ENCODE measurements at places on chromosomes 1 and 21.

- DNase-seq = no peak
These were observed 61.3 kb upstream of the BACH1 start for GRCh38 chr21:29237110-29238052.

DNA sequence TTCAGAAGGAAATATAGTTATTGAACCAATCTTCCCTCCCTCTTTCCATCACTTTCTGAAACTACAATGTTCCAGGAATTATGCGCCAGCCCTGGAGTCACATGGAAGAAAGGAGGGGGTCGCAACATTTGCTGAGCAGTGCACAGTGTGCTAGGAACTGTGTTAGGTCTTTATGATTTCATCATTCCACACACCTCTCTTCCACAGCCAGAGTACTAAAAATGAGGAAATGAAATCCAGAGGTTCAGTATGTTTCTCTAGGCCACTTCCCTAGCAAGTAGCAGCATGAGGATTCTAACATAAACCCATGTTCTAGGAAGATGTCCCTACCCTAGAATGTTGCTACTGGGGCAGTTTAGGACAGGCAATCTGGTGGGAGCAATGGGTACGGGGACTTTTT, 158.1 kb downstream of the SLC45A1 start:
- DNase-seq = no peak

GRCh38 chr21:46386734-46387088, 62.8 kb downstream of the PCNT start:
- no peak for DNase-seq

GRCh38 chr1:221263831-221264767, 384.9 kb downstream of the HLX start:
- DNase-seq = peak; percentile 6

DNA sequence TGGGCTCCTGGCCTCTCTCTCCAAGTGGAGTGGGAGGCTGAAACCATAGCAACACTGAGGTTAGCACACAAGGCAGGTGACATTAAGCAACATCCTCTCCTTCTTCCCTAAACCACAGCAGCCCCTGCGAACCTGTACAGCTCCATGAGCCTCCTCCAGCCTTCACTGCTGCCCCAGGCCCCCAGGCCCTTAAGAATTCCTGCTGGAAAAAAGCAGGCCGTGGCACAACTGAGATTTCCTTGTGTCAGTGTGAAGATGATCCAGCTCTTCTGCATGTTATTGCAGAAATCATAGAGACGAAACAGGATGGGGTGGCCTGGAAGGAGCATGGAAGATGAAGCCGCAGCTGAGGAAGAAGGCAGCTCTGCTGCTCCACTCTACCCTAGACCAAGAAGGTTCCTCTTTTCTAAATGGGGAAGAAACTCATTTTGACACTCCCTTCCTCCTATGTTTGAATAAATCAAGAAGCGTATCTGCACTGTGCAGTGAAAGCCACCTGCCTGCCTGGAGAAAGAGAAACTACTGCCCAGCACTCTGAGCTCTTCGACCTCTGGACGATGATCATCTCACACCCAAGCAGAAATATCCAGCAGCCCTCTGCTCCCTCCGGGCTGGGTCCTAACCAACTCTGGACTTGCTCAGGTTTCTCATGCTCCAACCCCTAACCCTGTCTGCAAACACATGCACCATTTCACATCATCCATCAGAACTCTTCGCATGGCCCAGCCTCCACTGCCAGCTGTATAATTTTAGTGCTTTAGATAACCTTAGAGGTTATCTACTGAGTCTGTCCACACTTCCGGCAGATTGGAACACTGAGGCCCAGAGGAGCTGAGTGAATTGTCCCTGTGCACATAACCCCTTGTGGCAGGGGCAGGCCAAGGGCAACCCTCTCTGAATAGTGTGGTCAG, 20.7 kb downstream of the SH3BP5L start:
- DNase-seq = no peak

GRCh38 chr1:3881193-3881480, 18.9 kb downstream of the C1orf174 start:
- no peak for DNase-seq

GRCh38 chr1:64097859-64098258, 105.6 kb upstream of the UBE2U start:
- DNase-seq = peak; percentile 23

DNA sequence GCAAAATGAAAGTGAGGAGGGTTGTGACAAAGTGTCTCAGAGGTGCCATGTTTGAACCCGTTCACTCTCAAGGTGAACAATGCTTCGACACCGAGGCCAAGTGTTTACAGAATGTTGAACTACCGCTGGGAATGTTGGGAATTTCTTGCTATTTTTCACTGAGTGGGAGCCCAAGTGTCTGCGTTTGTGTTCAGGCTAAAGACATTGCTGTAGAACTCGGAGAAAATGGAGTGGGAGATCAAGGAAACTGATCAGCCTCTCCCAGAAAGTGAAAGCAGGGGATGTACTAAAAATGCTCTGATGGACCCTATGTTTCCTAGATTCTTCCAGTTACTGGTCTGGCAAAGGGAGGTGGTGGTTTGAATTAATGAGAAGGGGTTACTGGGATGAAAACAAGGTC, 207.5 kb downstream of the BACH1 start:
- DNase-seq = no peak

GRCh38 chr1:113846391-113847035, 25.0 kb downstream of the PTPN22 start:
- DNase-seq = no peak

DNA sequence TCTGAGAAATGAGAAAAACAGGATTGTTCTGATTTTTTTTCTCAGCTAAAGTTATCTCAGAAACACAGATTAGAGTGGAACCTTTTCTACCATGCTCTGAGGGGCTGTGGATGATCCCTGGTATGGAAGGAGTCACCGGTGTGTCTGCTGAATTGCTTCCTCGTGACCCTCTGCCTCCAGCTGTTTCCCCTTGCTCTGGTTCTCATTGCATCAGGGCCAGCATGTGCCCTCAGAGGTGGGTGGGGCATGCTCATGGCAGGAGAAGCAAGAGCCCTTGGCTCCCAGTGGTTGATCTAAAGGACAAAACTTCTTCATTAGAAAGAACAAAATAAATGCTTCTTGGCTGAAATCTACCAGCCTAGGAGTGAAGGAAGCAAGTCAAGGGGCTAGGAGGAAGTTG, 183.2 kb upstream of the HMCN1 start:
- DNase-seq = no peak

GRCh38 chr1:219159946-219160645, 13.6 kb upstream of the LYPLAL1 start:
- no peak for DNase-seq

DNA sequence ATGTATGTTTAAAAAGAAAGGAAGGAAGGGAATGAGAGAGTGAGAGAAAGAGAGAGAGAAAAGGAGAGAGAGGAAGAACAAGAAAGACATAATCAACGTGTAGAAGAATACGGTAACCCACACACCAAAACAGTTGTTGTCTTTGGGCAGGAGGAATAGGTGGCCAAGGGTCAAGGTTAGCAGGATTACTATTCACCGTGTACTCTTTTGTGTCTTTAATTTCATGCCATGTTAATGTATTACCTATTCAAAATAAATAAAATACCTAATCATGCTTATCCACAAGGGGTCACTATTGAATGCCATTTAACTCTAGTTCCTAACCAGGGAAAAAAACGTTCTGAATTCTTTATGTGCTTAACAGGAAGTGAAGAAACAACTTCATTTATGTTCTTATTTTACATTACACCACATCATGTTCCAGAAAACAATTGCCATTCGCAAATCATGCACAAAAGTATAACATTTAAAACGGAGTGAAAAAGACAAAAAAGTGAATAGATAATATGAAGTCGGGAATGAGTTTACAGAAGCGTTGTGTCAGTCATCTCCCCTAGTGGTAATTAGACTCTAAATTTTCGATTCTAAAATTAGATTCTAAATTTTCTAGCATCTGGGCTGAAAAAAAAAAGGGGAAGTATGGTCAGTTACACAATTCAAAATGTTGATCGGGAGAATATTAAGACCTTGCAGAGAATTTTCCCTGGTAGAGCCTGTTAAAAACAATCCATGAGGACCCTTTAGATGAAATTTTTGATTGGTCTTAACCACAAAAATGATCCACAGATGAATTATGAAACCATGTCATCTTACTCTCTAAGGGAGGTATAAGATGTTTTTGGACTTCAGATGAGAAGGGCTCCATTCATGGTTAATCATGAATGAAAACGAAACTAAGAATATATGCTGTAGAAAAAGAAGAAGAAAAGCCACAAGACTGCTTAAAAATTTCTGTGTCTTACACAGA, 700 bp upstream of the KMO start:
- DNase-seq = peak; percentile 4

- no peak for DNase-seq
These were observed 5.6 kb upstream of the XKR8 start for GRCh38 chr1:27954186-27954585.

DNA sequence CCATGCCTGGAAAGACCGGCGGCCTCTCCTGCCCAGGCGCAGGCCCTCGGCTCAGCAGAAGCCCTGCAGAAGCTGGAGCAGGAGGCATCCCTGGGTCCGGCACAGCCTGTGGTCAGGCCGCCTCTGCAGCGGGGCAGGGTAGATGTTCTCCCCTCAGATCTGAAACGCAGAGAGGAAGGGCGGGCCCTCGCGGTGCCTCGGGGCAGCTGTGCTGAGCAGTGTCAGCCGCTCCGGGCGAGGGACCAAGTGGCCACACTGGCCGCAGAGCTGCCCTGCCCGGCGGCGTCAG, 175.3 kb upstream of the ARHGEF16 start:
- no peak for DNase-seq

DNA sequence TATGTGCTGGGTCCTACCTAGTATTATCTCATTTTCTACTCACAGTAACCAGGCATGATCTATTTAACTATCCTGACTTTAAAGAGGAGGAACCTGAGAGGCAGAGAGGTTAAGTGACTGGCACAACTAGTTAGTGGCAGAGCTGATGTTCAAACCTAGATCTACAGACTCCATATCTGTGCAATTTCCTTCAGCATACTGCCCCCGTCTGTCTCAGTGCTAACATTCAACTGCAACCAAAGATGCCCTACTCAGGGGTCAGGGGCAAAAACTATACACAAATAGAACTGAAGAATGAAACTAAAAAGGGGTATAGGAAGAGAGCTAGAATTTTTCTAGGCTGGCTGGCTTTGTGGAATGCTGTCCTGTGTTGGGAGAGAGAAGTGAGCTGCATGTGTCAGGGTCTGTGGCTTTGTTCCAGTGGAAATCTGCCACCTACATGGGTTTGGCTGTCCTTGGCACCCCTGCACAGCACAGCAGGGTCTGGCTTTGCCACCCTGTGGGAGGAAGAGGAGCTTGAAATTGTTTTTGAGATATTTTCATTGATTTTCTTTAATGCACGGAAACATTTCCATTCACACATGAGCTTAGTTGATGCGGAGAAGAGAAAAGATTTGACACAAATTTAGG, 368.5 kb downstream of the RPS6KC1 start:
- DNase-seq = no peak

- no peak for DNase-seq
These were observed 104.1 kb upstream of the HNRNPU start for GRCh38 chr1:244968471-244968871.

GRCh38 chr1:214220891-214221290, 60.1 kb upstream of the SMYD2 start:
- no peak for DNase-seq

DNA sequence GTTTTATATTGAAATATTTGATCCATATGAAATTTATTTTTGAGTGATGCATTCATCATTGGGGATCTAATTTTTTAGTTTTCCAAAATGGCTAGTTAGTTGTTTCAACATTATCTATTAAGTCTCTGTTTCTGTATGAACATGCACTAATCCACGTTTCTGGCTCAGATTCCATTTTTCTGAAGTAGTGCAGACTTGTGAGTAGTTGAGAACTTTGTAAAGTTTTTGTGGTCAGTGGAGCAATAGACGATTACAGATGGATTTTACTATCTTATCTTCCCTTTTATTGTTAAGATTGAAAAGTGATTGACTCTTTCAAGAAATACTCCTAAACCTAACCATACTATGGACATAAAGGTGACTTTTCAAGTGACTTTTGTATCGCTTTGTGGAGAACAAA, 16.7 kb downstream of the SOAT1 start:
- no peak for DNase-seq

GRCh38 chr1:58515794-58516401, 30.6 kb downstream of the OMA1 start:
- peak; percentile 11 for DNase-seq

DNA sequence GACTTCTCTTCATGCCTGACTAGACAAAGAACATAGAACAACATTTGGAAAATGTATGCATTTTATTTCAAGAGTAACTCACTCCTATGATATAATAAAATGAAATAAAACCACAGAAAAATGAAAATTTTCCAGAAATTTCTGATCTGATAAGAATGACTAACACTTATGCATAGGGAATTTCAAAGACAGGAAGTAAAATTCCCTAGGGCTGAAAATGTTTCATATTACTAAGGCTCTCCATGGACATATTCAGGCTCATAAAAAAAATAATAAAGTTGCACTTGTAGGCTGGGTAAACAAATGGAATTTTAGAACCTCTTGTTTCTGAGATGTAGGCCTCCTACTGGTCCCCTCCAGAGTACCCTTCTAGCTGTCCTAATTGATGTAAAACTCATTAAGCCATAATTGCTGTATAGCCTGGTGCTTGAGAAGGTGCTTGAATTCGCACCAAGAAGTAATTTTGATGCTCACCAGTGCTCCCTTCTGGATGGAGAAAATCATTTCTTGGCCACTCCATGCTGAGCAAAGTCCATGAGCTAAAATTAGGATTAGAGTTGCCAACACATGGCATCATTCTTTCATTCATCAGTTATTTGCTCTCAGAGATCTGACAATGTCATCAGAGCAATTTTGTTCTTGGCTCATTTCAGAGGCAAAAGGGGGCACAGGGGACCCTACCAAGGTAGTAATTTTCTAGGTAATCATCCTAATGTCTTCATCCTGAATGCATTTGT, 641.0 kb upstream of the CAMK1G start:
- DNase-seq = peak; percentile 40

DNA sequence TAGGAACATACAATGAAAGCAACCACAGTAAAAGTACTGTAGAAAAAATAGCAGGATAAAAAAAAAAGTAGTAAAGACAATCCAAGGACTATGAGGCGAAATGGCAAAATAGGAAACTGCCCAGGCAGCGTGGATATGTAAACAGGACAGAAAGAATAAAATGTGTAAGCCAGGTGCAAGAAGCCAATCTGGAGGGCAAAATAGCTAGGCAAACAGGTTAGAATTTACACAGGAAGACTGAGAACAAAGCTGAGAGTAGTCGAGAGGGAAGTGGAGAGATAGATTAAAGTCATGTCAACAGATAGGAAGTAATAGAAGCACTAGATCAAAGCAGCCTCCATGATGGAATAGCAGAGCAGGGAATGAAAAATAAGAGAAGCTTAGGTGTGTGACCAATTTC, 124.2 kb upstream of the B3GALT2 start:
- no peak for DNase-seq

- no peak for DNase-seq
These were observed 1.7 kb downstream of the PITHD1 start for GRCh38 chr1:23779826-23780371.

Measured in NCI-H187 (cell line).